ENCODE measurements at places on chromosomes 16 and 17.

DNA sequence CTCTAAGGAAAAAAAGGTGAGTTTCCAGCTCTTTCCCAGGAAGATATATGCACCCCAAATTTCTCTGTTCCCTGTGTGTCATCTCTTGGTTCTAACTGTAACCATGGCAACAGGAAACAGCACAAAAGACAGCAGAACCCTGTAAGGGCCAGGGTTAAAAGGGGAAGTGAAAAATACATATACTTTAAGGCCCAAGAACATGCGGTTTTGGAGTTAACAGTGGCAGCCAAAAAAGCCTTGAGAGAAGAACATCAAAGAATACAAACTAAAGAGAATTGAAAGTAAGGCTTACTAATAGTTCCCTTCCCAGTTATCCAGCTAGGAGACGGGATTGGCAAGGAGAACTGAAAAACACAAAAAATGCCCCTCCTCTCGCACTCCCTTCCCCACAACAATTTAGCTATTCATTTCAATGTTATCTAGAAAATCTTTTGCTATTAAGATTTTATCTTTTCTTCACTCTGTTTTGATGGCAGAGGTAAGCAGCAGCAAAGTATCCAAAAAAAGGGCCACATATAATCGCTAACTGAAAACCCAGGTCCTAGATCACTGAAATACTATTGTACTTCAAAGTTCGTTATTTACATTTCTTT is 1.5 kb downstream of the SPOP start:
- no peak for DNase-seq

DNA sequence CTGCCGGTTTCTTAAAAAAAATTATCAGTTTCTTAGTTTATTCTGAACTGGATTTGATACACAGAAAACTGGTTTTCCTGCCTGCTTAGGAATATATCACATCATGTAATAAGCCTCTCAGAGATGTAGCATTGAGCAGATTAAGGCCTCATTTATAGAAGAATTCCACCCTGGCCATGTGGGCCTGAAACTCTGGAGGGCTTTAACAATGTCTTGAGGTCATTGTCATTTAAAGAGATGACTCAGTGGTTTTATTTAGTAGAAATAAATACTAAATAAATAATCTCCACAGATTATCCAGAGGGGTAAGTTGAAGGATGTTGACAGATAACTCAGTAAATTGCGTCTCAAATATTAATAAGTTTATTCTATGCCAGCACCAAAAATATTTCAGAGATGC is 56.9 kb downstream of the PRKCA start:
- DNase-seq = no peak

DNA sequence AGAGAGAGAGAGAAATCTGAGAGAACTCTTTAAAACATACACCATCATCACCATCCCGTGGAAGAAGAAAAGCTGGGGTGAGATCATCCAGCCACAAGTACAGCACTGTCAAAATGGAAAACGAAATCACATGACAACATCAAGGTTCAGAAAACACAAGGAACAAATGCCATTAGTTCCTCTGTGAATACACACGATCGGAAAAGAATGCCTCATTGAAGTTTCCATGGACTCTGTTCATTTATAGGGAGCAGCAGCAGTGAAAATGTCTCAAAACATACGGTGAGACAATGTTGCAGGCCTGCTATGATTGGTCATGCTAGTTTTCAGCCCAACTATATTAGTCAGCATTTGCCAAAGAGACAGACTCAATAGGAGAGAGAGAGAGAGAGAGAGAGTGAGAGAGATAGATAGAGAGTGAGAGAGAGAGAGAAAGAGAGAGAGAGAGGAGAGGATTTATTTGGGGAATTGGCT is 4.4 kb downstream of the CFAP97D1 start:
- no peak for DNase-seq

DNA sequence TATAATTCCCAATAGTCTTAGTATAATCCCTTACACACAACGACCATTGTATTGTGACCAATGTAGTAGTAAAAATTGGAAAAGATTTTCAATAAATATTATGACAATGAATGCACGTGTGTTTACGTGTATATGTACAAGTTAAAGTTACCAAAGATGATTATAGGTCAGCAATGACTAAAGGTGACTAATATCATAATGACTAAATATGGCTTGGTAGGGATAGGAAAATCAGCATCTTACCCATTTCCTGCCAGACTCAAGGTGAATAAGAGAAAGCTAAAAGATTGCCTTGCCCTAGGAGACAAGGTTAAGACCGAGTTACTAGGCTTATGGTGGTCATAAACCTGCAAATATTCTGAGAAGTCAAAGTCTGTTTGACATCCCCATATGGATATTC is 34.4 kb downstream of the CPD start:
- no peak for DNase-seq

GRCh38 chr17:73338050-73338521 is 26.3 kb upstream of the CDC42EP4 start:
- DNase-seq = no peak

DNA sequence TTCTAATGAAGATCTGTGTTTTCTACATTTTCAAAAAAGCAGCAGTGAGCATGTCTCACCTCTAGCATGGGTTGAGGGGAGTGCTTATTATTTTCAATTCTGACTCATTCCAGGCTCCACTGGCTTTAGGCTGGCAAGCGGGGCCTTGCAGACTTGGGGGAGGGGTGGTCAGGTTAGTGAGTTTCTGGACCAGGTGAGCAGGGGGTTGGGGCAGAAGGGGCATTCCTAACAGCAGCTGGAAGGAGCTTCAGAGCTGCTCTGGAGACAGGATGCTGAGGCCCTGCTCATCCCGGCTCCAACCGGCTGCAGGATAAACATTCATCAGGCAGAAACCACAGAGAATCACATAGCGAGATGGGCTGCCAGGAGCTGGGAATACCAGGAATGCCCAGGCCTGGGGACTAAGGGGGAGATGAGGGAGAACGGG is 10.5 kb upstream of the KRT19 start:
- DNase-seq = no peak

DNA sequence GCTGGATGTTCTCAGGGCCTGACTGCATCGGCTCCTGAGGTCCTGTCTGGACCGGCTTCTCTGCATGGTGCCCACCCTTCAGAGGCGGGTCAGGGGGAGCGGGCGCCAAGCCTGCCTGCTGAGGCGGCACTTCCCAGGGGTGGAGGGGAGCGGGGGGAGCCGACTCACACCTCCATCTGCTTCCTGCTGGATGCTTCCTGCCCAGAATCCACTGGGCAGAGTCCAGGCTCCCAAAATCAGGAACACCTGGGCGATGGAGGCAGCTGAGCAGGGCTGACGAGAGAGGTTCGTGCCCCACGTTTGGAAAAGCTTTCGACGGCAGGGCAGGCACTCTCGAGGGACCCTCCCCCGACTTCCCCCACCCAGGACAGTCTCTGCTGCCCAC is 42.2 kb downstream of the TIMM22 start:
- DNase-seq = no peak

- peak; percentile 9 for DNase-seq
Measured at GRCh38 chr16:47461598-47462266, 601 bp downstream of the PHKB start.

DNA sequence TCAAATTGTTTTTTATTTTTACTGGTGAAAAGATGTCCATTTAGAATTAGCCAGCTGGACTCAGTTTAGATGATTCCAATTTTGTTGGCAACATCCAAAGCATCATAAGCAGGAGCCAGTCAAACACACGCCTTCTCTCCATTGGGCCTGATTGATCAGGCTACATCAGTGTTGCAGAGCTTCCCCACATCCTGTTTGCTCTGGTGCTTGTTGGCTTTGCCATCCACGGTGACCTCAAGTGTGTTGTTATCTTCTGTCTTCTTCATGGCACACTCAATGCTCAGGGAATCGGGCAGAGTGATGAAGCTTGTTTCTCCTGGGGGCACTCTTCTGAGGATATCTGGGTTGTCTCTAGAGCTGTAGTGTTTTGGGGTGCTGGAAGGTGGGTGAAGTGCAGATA is 6.3 kb upstream of the NETO2 start:
- DNase-seq = no peak

GRCh38 chr16:70788668-70789594 is 12.0 kb downstream of the VAC14 start:
- DNase-seq = no peak

- peak; percentile 13 for DNase-seq
Measured at GRCh38 chr16:14249291-14250032, 178.3 kb downstream of the MRTFB start.

GRCh38 chr17:74842599-74843351 is 16.9 kb downstream of the GRIN2C start:
- peak; percentile 97 for DNase-seq

DNA sequence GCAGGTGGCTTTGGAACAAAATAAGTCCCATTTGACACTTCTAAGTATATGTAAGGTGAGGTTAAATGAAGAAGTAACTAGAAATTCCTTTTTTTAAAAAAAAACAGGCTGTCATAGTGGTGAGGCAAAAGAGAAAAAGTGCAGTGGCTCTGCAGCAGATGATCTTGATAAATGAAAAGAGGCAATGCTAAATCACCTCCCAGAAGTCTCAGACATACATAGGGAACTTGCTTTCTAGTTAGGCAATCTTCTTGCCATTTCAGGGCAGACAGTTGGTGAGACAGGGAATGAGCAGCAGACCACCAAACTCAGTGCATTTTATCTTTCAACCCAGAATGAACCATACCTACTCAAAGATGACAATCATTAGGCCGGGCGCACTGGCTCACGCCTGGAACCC is 90.8 kb downstream of the MYO1D start:
- no peak for DNase-seq

GRCh38 chr17:67238991-67239390 is 6.0 kb downstream of the HELZ start:
- DNase-seq = no peak

All from HuH-7.5 (cell line).